ENCODE measurements at places on chromosomes 1 and 21. TPM values are rescaled to one million over a fixed set of nuclear protein-coding genes. Genes with fewer than 3 reads are reported as not detected.

NBPF20 gene
- total RNA-seq = 0.64 TPM

ITLN2 gene
- total RNA-seq = 0.46 TPM

CRYAA gene
- not detected for total RNA-seq

PCNX2 gene
- total RNA-seq = 0.90 TPM

FCN3 gene
- 112 TPM for total RNA-seq

AMY1B gene
- total RNA-seq = not detected

EPHX1 gene
- total RNA-seq = 47.0 TPM

SMIM1 gene
- 19.3 TPM for total RNA-seq

TMEM269 gene
- total RNA-seq = not detected

EEIG2 gene
- total RNA-seq = 14.1 TPM

ACTL8 gene
- total RNA-seq = not detected

GJB5 gene
- total RNA-seq = not detected

SYCP1 gene
- total RNA-seq = not detected

CDC42BPA gene
- total RNA-seq = 29.7 TPM

VTCN1 gene
- not detected for total RNA-seq

C8B gene
- not detected for total RNA-seq

CLDN19 gene
- total RNA-seq = 0.11 TPM

GPR61 gene
- 0.40 TPM for total RNA-seq

GJA8 gene
- total RNA-seq = not detected

IL24 gene
- not detected for total RNA-seq

PRMT6 gene
- 3.9 TPM for total RNA-seq

SPRR2A gene
- total RNA-seq = not detected

TNNT2 gene
- 7,621 TPM for total RNA-seq

RXFP4 gene
- not detected for total RNA-seq

GPR25 gene
- not detected for total RNA-seq

RGS8 gene
- total RNA-seq = 0.11 TPM

MAP3K21 gene
- total RNA-seq = 0.44 TPM

CHRNB2 gene
- total RNA-seq = not detected

GRIK1 gene
- total RNA-seq = 0.12 TPM

SYT2 gene
- 0.03 TPM for total RNA-seq

CALML6 gene
- 0.29 TPM for total RNA-seq

PTPRF gene
- 2.1 TPM for total RNA-seq

TLR5 gene
- 2.0 TPM for total RNA-seq

UBE2U gene
- 2.5 TPM for total RNA-seq

DNAJC28 gene
- total RNA-seq = 7.5 TPM

NPL gene
- total RNA-seq = 3.0 TPM

All from heart left ventricle (tissue), 16 donors.